ENCODE measurements at places on chromosomes 12 and 14.

DNA sequence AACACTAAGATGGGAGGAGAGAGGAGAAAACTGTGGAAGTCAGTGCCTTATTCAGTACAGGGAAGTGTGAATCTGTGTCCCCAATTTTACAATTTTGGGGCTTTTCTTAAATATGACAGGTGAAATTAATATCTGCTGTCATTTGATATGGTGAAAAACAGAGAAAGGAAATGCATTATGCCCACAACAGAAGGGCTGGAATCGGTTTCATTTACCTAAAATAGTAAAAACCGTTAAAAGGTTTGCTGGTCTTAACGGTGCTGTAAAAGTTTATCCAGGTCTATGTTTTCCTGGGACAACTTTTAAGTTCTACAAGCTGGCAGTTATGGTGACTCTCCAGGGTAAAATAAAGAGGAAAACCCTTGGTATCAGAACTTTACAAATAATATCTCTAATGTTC is 310.8 kb downstream of the FUT8 start:
- no peak for DNase-seq

DNA sequence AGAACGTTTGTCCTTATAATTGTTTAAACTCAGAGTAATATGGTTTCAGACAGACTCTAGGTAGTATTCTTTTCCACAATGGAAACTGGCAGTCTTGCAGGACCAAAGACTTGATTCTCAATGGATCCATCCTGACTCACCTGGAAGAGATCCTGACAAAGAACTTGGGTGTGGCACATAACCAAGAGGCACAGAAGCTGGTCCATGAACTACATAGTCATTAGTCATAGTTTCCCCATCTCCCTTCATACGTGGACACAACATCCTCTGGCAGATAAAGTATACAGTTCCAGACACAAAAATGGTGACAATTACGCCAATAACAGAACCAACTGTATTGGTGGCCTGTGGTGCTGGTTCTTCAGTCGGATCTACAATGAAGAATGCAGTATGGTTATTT is 55.8 kb downstream of the BCL2L14 start:
- DNase-seq: no peak

DNA sequence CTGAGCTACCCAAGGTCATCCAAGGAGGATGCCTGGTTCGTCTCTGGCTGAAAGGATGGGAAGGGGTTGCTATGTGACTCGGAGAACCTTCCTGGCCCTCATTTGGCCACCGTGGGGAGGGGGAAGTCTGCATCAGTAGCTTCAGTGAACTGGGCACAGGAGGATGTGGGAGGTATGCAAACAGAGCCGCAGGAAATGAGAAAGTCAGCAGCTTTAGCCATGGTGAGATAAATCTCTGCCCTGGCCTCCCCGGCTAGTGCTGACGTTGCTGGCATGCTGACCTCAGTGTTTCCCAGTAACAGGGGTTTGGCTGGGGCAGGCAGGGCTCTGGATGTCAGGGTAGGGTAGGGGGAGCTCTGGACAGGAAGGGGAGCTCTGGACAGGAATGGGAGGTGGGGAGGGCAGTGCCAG is 2.3 kb upstream of the CEBPE start:
- DNase-seq: no peak

DNA sequence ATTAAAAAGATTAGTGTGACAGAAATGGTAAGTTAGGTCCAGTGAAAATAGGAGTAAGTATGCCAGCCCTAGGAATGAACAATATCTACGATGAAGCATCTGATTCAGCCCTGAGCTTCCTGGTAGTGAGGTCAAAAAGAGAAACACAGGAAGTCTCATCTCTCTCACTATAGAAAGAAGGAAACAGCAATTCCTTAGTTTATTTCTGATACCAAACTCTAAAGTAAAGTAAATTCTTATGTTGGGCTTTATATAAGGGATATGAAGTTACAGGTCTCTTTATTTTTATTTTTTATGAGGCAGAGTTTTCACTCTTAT is 76.7 kb upstream of the RFLNA start:
- DNase-seq: no peak

DNA sequence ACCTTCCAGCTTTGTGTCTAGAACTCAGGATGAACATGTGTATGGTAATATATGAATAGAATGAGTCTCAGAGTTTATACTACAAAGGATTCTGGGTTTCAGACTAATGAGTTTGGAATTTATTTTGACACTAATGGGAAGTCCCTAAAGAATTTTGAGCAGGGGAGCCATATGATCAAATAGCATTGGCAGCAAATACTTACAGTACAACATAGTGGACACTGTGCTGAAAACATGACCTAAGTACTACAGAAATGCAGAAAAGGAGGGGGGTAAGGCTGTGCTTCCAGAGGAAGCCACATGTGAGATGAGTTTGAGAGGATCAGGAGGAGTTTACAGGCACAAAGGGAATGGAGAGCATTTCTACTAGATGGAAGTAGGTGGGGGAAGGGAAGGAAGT is 225.8 kb downstream of the C12orf42 start:
- no peak for DNase-seq

DNA sequence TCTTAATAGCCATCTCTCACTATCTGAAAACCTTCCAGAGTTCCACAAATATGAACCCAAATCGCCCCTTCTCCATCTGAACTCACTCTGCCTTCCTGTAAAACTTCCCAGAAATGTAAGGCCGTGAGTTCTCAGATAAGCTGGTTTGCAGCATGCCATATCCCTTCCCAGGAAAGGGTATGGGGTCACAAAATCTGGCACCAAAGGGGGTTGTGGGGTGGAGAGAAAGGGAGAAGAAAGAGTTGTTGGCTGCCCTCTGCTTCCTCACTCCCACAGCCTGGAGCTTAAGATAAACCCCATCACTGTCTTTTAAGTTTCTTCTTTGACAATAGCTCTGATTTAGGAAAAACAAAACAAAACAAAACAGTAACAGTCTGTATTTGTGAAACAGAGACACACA is 10.7 kb downstream of the TMTC1 start:
- DNase-seq: no peak

DNA sequence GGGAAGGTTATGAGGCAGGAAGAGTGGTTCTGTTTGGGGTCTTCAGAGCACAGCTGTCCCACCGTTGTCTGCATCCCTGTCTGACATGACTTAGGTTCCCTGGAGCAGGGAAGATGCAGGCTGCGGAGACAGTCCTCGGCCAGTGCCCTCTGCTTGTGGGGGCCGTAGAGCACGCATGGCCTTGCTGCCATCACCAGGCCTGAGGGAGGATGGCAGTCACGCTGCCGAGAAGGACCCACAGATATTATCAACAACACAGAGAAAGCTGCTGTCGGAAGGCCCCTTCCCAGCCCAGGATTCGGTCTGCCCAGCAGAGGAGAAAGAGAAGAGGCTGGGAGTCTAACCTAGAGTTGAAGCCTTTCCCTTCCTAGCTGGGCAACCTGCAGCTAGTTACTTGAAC is 35.0 kb downstream of the ERH start:
- no peak for DNase-seq

- no peak for DNase-seq
Measured at GRCh38 chr14:31207287-31207754, 272 bp downstream of the HECTD1 start.

- no peak for DNase-seq
Measured at GRCh38 chr12:49456131-49456679, 82.6 kb upstream of the KCNH3 start.

- no peak for DNase-seq
Measured at GRCh38 chr12:115478505-115478904, 794.5 kb upstream of the TBX3 start.

- DNase-seq: no peak
Measured at GRCh38 chr14:81408595-81408994, 8.5 kb upstream of the STON2 start.

DNA sequence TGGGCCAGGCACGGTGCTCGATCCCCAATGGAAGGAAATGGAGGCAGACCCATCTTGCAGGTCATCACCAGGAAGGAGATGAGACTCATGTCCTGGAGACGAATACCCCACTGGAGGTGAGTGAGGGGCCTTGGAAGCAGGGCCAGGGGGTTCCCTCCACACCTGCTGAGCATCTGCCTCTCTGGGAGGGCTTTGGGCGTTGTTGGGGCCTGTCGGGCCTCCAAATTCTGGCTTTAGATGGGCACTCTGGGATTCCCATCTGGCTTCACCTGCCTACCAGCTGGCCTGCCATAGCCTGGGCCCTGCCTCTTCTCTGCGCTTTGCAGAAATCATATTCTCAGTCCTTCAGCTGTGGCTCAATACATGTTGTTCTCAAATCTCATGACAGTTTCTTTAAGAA is 13.9 kb downstream of the RTL1 start:
- DNase-seq: no peak

GRCh38 chr12:5185435-5186069 is 141.9 kb downstream of the KCNA5 start:
- DNase-seq: no peak

DNA sequence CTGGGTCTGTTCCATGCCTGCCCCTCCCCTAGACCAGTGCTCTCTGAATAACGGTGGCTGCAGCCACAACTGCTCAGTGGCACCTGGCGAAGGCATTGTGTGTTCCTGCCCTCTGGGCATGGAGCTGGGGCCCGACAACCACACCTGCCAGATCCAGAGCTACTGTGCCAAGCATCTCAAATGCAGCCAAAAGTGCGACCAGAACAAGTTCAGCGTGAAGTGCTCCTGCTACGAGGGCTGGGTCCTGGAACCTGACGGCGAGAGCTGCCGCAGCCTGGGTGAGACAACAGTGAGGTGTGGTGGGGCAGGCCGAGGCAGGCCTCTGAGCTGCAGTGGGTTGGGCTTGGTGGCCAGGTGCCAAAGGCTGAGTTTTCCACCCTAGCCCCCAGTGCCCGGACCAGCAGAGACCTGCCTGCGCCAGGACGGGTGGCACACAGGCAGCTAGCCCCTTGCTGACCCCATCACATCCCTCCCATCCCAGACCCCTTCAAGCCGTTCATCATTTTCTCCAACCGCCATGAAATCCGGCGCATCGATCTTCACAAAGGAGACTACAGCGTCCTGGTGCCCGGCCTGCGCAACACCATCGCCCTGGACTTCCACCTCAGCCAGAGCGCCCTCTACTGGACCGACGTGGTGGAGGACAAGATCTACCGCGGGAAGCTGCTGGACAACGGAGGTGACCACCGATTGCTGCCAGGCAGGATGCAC is 28.2 kb upstream of the LRP1-AS start:
- peak; percentile 72 for DNase-seq
